ENCODE measurements at places on chromosomes 5 and 9. TPM values are rescaled to one million over a fixed set of nuclear protein-coding genes. Genes with fewer than 3 reads are reported as not detected.

- no peak for DNase-seq
Observed at GRCh38 chr5:128763321-128763720, 202.0 kb upstream of the SLC27A6 start.

CD274 gene
- total RNA-seq: 12.2 TPM

- DNase-seq: no peak
Observed at GRCh38 chr9:109101202-109101595, 18.5 kb downstream of the TMEM245 start.

- DNase-seq: peak; percentile 83
Observed at GRCh38 chr9:120928483-120929228, 2.1 kb upstream of the TRAF1 start.

Data from activated CD8-positive, alpha-beta T cell treated with anti-CD3 and anti-CD28 coated beads for 36 hours (primary cell).